Right cardiac atrium (tissue), 5 donors: ENCODE measurements at places on chromosomes 5 and 9.

- DNase-seq: no peak
These were observed 137.7 kb downstream of the HSD17B3 start for GRCh38 chr9:96164268-96164683.

DNA sequence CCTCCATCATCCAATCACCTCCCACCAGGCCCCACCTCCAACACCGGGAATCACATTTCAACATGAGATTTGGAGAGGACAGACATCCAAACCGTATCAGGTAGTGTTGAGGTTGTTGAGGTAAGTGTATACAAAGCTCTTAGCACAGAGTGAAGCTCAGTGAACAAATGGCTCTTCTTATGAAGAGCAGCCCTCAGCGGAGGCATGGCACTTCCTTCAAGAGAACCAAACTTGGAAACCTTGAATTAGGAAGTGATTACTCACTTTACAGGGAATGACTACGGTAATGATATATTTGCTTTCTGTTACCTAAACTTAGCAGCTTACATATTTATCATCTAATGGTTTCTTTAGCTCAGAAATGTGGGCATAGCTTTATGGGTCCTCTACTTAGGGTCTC lies 92.8 kb downstream of the IQGAP2 start:
- DNase-seq: no peak

- DNase-seq: no peak
These were observed 287.7 kb upstream of the DAP start for GRCh38 chr5:11048760-11049159.

- DNase-seq: no peak
These were observed 6.2 kb upstream of the ORM1 start for GRCh38 chr9:114316605-114317230.

DNA sequence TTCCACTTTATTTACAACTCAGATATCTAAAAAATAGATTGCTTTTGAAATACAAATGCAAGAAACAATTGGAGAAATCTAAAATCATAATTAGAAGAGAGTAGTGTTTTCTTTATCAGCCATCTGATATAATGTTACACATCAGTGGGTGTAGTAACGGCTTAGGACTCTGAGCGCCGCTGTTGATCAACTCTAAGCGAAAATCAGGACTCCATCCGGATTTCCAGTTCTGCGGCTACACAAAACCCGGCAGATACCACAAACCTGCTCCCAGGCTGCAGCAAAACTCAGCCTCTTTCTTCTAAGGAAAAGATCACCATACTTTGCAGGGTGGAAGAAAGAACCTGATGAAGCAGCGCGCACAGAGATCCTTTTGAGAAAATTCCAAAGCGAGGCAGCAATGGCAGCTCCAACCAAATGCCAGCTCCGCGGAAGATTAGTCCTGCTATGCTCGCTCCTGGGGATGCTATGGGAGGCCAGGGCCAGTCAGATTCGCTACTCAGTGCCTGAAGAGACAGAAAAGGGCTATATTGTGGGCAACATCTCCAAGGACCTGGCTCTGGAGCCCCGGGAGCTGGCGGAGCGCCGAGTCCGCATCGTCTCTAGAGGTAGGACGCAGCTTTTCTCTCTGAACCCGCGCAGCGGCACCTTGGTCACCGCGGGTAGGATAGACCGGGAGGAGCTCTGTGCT lies at the start of gene PCDHGA9:
TSS of gene PCDHGA9 (plus strand) at position 226 of the 691 bp plus-strand sequence. CDS start at position 401, 175 bp downstream.
- no peak for DNase-seq

DNA sequence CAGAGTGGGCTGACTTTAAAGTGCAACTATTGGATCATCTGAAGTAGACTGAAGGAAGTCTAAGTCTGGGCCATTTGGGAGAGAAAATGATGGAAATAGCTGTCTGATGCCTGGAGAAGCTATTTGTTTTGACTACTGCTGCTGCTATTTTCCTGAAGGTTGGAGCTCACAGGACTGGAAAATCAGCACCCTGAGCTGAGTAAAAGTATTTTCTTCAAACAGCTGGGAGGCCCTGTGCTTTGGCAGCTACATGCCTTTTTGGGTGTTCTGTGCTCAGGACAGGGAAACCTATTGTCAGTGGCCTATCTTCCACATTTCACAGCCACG lies 302.6 kb downstream of the ENC1 start:
- DNase-seq: no peak

DNA sequence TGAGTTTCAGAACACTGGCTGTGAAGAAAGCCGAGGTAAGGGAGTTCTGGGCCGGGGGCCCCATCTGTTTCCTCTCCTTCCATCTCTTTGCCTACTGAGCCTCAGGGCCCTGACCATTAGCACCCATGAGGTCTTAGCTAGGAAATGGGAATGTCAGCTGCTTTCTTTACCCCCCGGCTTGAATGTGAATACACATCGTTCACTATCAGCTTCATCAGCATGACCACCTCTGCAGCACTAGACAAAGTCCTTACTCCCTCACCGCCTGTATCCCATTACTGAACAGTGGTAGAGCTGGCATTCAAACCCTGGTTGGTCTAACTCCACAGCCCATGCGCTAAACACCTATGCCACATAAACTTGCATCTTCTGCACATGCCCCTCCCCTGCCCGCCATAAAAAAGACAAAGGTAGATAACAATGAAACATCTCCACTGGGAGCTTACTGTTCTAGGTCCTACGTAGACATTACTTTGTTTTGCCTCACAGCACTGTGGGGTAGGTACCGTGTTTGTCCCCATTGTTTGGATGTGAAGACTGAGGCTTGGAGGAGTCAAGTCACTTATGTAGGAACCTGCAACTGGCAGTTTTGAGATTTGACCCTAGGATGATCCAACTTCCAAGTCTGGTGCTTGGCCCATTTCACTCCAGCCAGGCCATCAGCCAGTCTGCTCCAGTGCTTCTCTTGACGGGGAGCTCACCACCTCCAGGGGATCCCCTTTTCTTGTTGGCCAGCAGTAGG lies 93.3 kb downstream of the AMBP start:
- DNase-seq: no peak

DNA sequence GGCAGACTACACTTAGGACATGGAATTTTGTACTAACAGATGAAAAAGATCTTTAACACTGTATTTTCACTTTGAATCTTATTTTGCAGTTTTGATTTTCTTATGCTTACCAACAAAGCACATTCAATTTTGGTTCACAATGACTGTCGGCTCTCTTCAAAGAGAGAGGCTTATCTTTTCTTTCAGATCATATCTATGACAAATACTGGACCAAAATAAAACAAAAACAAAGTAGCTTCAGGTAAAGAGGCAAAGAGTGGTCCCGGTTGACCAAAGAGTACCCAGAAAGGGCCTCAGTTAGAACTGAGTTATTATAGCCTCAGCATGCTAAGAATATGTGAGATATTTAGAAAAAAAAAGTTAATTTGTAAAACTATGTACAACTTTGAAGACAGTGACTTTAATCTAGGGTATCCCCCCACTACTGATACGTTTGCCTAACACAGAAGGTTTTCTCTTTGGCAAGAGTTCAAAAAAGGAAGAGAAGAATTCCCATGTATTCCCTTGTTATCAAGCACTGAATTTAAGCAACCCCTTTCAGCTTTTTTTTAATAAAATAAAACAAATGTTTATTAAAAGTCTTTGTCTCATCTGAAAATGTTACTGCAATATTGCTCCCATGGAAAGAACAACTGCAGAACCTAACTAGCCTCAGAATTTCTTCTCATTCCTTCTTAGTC lies 50.5 kb downstream of the NR6A1 start:
- DNase-seq: no peak

- DNase-seq: peak; percentile 24
These were observed 1941.1 kb upstream of the C9orf72 start for GRCh38 chr9:29514336-29514735.

- no peak for DNase-seq
These were observed 24.6 kb downstream of the CSF2 start for GRCh38 chr5:132098151-132098594.

DNA sequence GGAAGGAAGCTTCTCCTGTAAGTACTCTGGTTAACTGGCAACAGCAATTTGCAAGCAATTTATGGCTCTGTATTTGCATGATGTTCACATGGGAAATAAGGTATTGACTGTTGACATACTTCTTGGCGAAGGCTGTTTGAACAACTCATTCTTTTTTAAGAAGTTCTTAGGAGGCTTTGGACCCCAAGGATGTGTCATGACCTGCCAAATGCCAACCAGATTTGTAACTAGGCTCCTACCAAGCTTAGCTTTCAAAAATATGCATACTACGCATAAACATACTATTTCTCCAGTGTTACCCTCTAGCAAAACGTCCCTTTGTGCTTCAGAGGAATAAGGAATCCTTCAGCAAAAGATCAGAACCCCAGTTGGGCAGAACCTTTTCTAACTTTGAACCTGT lies 165.2 kb upstream of the MSX2 start:
- no peak for DNase-seq

DNA sequence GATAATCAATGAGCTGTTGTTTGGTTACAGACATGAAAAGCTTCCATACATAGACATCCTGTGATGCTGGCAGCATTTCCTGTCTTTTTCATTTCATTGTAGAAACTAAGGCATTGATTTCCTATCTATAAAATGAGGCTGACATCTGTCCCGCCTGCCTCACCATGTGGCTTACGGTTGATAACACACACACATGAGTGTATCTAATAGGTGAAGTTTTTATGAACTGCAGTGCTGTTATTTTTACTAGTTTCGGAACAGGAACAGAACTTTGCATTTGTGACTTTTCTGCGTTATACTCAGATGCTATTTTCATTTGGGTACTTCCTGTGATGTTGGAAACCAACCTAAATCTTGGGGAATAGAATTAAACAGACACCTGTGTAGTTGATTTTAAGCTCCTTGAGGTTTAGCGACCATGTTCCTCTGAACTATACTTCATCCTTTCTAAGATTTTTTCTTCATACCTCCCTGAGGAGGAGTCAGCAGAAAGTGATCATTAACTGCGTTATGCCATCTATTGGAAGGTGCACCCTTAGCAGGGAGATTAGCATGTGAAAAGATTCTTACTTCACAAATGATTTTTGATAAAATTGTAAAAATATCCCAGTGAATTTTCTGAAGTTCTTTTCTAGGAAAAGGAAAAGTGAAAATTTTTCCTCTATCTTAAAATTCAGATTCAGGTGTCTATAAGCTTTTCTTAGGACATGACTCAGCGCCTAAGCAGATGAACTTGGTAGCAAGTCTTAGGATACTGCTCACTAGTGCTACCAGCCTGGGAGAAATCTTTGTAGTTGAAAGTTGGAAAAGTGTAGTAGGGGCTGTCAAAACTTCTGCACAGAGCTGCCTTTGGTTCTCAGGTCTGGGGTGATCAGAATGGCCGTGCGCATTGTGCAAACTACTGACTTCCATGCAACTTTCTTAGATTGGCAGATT lies 134.5 kb downstream of the TRIO start:
- no peak for DNase-seq

DNA sequence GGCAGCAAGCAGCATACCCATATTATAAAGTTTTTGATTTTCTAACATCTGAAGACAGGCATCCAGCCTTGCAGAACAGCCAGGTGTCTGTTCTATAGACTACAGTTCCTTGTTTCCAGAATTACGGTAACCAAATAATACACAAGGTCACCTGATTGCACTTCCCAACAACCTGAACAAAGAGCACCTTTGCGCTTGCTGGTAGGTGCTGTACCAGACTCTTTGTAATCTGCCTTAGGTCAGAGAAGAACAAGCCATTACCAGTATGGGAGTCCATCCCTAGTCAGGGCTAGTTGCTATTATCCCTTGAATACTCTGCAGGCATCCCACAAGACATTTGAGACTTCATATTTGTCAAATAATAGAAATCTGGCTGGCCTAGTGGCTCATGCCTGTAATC lies 256.2 kb downstream of the ARRDC3 start:
- no peak for DNase-seq
